ENCODE measurements at places on chromosomes 5 and 9.

GRCh38 chr9:112048924-112049691, 126.0 kb downstream of the SUSD1 start:
- no peak for DNase-seq

- no peak for DNase-seq
Measured at GRCh38 chr5:11346336-11346735, 557.9 kb downstream of the CTNND2 start.

GRCh38 chr5:1010641-1011046, 2.0 kb downstream of the NKD2 start:
- no peak for DNase-seq

DNA sequence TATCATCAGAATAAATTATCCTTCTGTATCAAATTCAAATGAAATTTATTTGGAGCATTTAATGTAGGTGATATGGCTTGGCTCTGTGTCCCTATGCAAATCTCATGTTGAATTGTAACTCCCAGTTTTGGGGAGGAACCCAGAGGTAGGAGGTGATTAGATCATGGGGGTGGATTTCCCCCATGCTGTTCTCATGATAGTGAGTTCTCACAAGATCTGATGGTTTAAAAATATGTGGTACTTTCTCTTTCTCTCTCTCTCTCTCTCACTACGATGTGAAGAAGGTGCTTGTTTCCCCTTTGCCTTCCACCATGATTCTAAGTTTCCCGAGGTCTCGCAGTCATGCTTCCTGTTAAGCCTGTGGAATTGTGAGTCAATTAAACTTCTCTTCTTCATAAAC, 678.4 kb upstream of the RGMB start:
- DNase-seq: no peak

DNA sequence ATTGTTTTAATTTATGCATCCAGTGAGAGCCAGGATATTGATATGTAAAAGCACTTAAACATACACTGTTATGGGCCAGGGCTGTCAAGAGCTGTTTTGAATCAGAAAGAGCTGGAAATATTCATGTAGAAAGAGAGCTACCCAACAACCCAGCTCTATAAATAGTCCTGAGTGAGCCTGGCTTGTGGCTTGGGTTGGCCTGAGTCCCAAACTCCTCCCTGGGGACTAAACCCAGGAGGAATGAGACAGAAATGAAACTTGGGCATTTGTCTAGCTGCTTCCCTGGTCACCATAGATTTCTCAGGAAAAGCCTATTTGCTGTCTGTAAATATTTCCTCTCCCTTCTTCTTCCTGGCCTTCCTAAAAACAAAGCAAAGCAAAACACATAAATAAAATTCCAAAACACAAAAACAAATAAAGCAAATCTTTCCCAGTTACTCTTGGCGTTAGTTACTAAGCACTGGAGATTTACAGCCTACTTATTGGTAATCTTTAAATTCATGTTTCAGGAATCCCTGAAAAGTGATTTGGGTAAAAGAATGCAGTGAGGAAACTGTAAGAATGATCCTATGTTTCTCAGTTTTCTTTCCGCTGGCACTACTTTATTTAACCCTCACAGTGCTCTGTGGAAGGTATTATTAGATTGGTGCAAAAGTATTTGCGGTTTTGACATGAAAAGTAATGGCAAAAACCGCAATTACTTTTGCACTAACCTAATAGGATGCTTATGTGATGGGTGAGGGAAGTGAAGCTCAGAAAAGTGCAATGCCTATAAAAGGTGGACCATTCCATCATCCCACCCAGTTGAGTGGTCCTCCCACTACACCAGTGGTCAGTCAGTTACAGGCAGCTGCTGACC, 111.8 kb downstream of the CARTPT start:
- DNase-seq: no peak

DNA sequence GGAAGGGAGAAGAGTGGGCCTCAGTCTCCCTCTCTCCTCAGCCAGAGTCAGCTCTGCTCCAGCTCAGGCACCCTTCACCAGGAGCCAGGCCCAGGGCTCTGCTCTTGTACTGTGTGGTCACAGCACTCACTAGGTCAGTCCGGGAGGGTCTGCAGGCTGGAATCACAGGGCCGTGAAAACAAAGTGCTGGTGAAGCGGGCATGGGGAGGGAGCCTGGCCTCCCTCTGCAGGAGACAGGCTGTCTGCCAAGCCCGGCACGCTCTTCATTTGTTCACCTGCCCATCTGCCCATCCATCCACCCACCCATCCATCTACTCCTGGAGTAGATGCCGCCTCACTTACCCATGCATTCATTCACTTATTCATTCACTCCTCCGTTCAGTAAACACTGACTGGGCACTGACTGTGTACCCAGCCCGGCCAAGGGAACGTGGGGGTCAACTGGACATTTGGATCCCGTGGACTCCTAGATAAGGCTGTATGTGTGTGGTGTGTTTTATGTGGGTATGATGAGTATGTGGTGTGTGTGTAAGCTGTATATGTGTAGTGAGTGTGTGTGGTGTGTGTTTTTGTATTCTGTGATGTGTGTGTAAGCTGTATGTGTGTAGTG, 3.6 kb downstream of the SPAAR start:
- DNase-seq: no peak

- no peak for DNase-seq
Measured at GRCh38 chr5:132074091-132074771, 642 bp downstream of the CSF2 start.

DNA sequence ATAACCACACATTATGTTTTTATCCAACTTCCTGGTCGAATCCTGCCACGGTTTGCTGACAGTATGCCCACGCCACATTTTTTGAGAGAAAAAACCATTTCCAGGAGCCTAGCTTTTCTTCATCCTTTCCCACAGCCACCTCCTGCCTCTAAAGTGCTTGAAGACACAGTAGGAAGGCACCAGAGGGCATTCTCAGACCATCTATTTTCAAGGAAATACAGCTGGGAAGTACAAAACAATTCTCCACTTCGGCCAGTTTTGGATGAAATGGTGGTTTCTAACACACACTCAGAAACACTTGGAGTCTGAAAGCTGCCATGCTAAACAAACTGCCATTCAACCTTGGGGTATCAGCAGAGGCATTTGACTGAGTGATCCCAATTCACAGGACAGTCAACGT, 86.3 kb upstream of the RPS23 start:
- DNase-seq: no peak

GRCh38 chr9:38114905-38115304, 45.9 kb upstream of the SHB start:
- no peak for DNase-seq

GRCh38 chr5:73363911-73364730, 84.5 kb downstream of the FOXD1 start:
- no peak for DNase-seq
